ENCODE measurements at places on chromosomes 2 and 18.

DNA sequence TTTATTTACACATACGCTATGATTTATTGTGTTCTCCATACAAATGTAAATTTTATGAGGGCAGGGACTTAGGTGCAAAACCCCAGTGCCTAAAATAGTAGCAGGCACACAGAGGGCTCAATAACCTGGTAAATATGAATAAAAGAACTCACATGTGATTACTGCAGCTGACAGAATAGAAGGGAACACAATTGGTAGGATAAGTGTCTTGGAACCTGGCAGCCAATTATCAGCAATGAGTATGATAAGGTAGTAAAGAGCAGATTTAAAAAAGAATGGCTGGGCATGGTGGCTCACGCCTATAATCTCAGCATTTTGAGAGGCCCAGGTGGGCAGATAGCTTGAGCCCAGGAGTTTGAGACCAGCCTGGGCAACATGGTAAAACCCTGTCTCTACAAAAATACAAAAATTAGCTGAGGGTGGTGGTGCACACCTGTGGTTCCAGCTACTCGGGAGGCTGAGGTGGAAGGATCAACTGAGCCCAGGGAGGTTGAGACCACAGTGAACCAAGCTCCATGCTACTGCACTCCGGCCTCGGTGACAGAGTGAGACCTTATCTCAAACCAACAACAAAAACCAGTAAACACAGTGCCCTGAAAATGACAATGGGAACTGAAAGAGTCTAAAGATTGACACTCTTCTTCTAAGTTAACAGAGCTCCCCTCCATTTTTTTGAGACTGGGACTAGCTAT is 9.9 kb downstream of the SNRPG start:
- no peak for DNase-seq

GRCh38 chr18:21815101-21815500 is 74.5 kb downstream of the MIB1 start:
- DNase-seq, result no peak

DNA sequence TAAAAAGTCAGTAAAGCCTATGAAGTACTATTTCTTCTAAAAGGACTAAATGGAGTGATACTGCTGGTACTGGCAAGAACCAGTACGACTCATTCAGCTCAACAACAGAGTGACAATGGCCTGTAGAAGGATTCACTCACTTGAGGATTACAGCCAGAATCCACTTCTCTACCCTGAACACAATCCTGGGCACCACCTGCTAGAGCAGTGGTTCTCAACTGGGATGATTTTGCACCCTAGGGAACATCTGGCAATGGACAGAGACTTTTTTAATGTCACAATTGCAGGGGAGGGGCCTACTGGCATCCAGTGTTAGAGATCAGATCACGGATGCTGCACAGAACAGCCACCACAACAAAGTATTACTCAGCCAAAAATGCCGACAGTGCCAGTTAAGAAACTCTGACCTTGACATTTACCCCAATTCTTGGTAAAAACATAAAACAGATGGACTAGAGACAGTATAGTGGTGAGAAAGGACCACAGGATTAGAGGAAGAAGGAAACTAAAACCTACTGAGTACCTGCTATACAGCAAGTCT is 5.0 kb downstream of the SPIRE1 start:
- DNase-seq, result no peak

GRCh38 chr2:64640153-64641044 is 13.3 kb downstream of the SERTAD2 start:
- no peak for DNase-seq

GRCh38 chr2:19702267-19702666 is 199.5 kb downstream of the TTC32 start:
- no peak for DNase-seq

DNA sequence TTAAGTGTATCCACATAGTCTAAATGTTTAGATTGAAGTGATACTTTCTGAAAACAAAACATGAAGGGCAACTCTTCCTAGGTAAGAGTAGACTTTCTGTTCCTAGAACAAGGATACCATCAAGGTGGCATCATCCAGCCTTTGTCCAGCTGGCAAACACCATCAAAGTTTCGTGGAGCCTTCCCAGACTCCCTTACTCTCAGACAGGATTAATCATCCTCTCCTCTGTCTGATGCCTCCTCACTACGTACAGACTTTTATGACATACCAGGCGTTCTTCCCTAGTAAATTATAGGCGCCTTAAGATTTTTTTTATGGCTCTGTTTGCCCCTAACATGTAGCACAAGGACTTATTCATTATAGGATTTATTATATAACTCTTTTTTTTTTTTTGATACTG is 29.4 kb upstream of the ASNSD1 start:
- DNase-seq, result no peak

- peak; percentile 8 for DNase-seq
These were observed 81.1 kb downstream of the RAPH1 start for GRCh38 chr2:203453858-203454451.

DNA sequence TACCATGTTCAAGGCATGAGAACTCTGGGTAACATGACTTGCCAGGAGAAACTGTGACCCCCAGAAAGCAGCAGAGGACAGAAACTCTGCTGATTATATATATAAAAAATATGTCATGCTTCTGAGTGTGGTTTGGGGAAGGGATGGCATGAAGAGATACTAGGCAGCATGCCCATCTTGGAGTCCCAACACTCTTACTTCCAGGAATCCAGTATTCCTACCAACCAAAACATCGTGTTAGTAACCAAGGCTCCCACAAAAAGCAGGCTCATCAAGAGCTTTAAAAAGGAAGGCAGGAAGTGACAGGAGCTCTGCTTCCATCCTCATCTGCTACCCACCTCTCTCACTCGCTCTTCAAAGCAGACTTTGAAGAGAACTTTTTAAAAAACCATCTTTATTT is 31.6 kb upstream of the TWIST2 start:
- DNase-seq, result no peak

GRCh38 chr2:185833864-185834263 is 95.3 kb downstream of the FSIP2 start:
- DNase-seq, result no peak

GRCh38 chr2:81583311-81584108 is 1279.0 kb upstream of the LRRTM1 start:
- DNase-seq, result no peak

GRCh38 chr18:22318745-22319407 is 98.8 kb downstream of the CTAGE1 start:
- no peak for DNase-seq

DNA sequence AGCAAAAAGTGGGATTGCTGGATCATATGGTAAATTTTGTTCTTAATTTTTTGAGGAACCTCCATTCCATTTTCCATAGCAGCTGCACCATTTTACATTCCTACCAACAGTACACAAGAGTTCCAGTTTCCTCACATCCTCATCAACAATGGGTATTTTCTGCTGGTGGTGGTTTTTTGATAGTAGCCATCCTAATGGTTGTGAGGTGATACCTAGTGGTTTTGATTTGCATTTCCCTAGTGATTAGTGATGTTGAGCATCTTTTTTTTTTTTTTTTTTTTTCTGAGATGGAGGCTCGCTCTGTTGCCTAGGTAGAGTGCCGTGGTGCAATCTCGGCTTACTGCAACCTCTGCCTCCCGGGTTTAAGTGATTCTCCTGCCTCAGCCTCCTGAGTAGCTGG is 30.5 kb downstream of the METTL21A start:
- no peak for DNase-seq

GRCh38 chr18:33210575-33211189 is 229.8 kb downstream of the CCDC178 start:
- no peak for DNase-seq

GRCh38 chr18:10230072-10230471 is 224.4 kb upstream of the APCDD1 start:
- DNase-seq, result no peak

GRCh38 chr2:28688818-28689217 is 62.8 kb upstream of the PPP1CB start:
- no peak for DNase-seq

DNA sequence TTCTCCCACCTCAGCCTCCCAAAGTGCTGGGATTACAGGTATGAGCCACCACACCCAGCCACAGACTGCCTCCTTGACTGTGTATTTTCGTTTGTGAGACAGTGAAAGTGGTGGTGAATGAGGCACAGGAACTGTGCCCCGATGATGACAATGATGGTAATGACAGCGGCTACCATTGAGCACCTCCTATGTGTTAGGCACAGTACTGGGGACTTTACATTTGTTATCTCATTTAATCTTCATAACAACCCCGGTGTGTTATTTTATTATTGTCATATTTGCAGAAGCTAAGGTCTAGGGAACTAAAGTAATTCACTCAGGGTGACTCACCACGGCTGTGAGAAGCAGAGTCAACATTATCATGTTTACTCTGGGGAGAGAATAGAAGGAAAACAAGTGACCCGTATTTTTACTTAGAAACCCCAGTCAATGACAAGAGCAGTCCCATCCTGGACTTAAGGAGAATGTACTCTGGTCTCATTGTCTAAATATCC is 77.6 kb upstream of the ALPP start:
- DNase-seq, result no peak

DNA sequence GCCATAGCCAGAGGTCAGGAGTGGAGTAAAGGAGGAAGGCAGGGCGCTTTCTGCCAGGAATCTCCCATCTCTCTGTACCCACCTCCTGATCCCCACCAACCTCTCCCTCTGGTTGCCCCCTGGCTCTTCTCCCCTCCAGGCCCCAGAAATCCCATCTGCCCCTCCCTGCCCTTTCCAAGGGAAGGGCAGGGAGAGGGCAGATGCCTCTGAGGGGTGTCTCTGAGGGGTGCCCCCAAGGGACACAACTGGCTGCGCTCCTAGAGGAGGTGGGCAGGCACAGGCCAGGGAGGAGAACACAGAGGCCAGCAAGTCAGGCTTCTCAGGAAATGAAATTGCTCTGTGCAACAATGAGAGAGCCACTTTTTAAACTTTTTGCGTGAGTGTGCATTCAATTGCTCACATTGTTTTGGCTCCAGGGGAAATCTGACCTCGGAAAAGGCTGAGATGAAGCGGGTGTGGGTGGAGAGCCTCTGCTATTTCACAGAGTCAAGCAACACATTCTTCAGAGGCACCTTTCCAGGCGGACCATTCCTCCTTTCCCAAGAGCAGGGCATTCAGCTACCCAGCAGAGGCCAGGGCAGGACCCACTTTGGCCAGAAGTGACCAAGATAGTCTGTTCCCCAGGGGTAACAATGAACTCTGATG is 125.5 kb downstream of the SMAD7 start:
- DNase-seq, result no peak

DNA sequence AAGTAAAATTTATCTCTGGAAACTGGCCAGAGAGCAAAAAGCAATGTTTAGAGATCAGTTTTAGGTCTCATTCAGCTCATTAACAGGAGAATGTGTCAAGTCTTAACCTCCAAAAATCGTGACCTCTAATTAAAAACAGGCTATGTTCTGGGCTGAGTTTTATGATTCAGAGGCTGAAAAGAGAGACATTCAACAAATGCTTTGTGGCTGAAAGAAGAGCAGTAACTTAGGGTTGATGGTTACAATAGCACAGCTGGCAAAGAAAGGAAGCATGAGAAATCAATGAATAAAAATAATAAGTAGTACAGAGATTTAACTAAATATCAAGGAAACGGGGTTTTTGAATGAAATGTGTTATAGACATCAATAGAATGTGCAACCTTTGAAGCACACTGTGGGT is 13.1 kb downstream of the TGIF1 start:
- DNase-seq, result no peak

- DNase-seq, result no peak
These were observed 918 bp upstream of the NETO1 start for GRCh38 chr18:72868585-72869225.

- no peak for DNase-seq
These were observed 94.3 kb upstream of the FOSL2 start for GRCh38 chr2:28298406-28298805.

- no peak for DNase-seq
These were observed 13.4 kb upstream of the MAT2A start for GRCh38 chr2:85525567-85525966.

- no peak for DNase-seq
These were observed 39.4 kb upstream of the SMAD2 start for GRCh38 chr18:47969816-47970215.

DNA sequence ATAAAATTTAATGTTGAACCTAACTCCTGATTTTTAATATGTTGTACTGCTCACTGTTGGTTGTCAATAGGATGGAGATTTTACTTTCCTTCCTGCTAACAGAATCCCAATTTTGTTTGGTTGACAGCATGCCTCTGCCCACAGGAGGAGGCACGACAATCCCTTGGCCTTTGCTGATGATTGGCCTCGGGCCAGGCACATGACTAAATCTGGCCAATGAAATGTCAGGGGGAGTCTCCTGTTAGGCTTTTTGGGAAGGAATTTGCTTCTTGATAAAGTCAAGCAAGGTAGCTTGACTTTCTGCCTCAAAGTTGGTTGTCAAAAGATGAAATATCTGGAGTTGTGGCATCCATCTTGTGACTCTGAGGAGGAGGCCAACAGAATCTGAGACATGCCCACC is 6.8 kb upstream of the TGFA start:
- no peak for DNase-seq

GRCh38 chr18:58633874-58634273 is 5.0 kb upstream of the ALPK2 start:
- no peak for DNase-seq

GRCh38 chr18:77067291-77068061 is 65.1 kb downstream of the MBP start:
- peak; percentile 61 for DNase-seq

DNA sequence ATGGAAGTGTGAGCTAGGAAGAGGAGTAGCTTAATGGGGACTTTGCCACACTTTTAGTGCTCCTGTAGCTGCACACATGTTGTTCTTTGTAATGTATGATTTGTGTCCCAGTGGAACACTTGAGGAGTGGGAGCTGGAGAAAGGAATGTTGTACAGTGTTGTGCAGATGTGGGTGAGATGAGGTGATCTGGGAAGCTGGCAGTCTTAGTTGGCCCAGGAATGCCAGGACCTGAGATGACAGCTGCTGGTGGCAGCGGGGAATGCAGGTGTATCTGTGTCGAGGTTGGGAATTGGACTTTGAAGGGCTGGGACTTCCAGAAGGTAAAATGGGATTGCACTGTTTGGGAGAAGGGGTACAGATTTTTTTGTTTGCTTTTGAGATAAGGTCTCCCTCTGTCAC is 23.6 kb downstream of the NEDD4L start:
- DNase-seq, result no peak

DNA sequence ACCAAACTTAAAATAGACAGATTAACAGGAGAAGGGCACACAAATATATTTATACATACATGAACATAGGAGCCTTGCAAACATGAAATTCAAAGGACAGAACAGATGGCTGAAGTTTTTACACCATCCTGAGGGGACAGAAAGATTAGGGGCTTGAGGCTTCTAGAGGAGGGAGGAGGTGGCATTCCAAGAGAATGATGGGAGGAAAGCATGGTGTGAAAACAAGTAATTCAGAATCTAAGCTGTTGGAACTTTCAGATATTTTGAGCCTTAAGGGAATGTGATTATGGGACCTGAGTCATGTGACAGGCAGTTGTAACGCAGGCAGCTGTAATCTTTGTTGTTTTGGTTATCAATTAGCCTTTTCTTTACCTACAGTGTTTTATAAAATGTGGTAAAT is 225.2 kb upstream of the SPOPL start:
- no peak for DNase-seq

- no peak for DNase-seq
These were observed 4.8 kb downstream of the CDH7 start for GRCh38 chr18:65755616-65756015.

- DNase-seq, result no peak
These were observed 651 bp downstream of the STK17B start for GRCh38 chr2:196170606-196171247.

All from stimulated activated CD4-positive, alpha-beta T cell treated with anti-CD3 and anti-CD28 coated beads, Interleukin-2, amount 100 ng/mL, for 48 hours (primary cell).